NCI-H774 (cell line): ENCODE measurements at places on chromosomes 12 and 14.

DNA sequence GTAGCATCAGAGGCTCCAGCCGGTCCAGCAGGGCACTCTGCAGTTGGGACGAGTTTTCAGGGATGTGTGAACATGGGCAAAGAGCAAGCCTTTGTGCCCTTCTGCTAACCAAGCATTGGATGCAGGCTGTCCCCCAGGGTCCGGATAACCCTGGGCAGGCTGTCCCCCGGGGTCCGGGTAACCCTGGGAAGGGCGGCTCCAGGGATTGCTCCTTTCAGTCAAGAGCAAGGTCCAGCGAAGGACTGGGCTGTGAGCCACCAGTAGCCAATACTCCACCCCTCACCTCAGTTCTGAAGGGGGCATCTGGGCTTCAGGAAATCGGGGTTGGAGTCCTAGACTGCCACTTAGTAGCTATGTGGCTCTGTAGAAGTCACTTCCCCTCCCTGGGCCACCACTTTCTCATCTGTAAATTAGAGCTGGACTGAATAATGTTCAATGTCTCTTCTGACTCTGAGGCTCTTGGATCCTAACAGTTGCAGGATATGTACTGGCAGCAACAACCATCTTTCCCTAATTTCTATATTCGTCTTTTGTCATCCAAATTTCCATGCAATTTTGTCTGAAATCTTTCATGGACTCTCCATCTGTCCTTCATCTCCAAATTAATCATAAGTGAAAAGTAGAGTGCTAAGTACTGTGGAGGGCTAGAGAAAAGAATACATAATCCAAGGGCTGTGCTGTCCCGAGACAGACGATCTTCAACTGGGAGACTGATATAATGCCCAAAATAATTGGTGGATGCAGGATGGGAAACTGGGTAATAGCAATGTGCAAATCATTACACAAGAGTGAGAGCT lies 137.4 kb upstream of the NTF3 start:
- no peak for DNase-seq

DNA sequence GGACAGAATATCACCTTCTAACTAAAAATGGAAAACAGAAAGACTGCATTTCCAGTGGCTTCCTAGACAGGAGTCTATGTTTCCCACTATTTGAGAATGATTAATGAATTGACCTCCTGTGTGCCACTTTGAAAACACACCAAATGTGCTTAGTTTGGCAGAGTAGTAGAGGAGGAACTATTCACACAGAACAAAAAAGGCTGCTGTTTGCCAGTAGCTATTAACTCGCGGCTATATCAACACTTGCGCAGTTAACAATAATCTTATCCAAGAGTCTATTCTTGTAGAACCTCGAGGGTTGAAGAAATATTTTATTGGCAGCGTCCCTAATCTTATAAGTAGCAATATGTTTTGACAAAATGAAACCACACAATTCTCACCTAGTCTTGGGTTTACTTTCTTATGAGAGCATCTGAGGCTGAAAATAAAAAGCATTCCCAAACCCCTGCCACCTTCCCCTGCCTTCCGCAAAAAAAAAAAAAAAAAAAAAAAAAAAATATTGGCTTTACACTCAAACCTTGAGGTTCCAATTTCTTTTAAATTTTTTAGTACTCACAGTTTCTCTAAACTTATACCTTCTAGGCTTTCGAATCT lies 127.3 kb upstream of the FLRT2 start:
- peak; percentile 33 for DNase-seq

DNA sequence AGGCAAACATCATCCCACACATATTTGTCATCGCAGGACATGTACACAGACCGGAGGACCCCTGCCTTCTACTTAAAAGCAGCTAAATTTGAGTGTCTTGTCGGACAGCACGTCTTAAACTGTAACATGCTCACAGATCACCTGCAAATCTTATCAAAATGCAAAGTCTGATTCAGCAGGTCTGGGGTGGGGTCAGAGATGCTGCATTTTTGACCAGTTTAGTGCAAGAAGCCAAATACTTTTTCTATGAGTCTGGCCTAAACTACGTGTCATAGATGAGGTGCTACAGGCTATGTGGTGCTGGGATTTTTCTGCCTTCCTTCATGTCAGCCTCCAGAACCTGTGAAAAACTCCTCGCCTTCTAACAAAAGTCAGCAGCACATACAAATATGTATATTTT lies 178.8 kb upstream of the LHX5 start:
- no peak for DNase-seq

DNA sequence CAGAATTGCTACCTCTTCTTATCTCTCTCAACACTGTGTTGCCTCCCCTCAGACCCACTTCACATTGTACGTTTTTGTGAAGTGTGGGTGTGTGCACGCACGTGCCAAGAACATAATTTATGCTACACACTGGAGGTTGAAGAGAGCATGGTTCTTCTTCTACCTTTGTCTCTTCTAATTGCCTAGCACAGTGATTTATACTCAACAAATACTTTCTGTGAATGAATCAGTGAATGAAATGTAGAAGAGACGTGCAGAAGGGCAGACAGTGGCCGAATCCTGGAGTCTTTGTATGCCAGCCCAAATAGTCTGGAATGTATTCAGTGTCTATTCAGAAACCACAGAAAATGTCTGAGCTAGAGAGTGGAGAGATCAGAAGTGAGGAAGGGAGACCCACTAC lies 4.6 kb upstream of the SAMD4A start:
- DNase-seq = no peak

- no peak for DNase-seq
Observed at GRCh38 chr14:22003461-22003860, 329.8 kb upstream of the OR4E1 start.

DNA sequence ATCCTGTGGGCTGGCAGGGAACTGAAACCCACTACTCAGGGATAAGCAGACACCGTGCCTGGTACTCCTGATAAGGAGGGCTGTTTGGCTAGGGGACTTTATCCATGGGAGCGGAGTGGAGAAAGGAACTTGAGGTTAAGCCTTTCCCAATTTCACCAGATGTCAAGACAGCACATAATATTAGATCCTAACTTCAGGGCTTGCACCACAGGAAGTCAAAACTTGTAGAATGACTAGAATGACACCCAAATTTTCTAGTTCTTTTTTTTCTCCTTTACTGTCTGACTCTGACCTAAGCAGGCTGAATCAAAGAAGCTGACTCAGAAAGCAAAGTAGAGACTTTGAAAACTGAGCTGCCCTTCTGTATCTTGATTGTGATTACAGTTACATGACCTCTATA lies 7.1 kb upstream of the CGRRF1 start:
- DNase-seq = no peak

DNA sequence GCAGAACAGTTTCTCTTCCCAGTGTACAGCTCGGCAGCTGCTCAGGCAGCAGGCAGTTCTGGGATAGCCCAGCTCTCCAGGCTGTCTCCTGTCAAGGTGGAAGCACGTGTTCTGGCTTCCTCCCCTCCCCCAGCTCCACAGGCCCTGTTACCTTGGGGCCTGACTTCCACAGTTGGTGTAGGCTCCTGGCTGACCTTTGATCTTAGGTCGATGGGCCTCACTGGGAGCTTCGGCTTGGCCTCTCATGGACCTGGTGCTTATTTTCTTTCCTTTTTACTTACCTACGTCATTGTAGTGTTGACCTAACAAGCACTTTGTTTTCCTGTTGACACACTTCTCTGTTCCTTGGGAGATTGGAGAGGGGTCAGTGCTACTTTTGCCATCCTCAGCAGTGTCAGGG lies 17.0 kb downstream of the DLST start:
- DNase-seq = no peak

GRCh38 chr14:64947710-64948611 lies 5.4 kb upstream of the GPX2 start:
- DNase-seq = no peak

DNA sequence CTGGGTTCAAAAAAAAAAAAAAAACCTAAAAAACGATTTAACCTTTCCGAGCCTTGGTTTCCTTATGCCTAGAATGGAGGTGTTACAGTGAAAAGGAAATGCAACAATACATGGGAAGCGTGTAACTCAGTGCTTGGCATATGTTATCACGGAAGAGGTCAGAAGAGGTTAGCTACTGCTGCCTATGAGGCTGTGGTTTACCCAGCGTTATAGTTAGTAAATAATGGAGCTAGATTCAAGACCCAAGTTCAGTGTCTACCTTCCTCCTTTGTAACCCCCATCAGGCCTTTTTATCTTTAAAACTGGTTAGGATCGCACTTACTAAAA lies 839 bp downstream of the IFT43 start:
- DNase-seq = no peak

DNA sequence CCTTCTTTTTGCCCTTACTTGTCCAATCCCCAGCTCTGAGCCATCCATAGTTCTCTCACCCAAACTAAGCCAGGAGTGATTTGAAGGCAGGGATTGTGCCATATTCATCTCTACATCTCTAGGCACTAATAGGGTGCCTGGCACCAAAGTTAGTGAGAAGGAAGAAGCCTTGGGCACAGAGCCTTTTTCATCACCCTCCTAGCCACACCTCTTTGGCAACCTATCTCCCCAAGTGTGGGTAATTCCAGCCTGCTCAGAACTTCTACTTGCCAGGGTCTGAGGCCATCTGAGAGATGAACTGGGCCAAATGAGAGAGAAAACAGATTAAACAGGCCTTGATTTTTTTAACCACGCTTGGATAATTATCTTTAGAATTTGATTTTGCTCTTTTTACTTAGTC lies 61.3 kb downstream of the PHLDA1 start:
- no peak for DNase-seq

GRCh38 chr12:64672925-64673409 lies 62.7 kb downstream of the RASSF3 start:
- DNase-seq = peak; percentile 83

GRCh38 chr12:90921536-90921935 lies 33.4 kb downstream of the CCER1 start:
- DNase-seq = no peak

DNA sequence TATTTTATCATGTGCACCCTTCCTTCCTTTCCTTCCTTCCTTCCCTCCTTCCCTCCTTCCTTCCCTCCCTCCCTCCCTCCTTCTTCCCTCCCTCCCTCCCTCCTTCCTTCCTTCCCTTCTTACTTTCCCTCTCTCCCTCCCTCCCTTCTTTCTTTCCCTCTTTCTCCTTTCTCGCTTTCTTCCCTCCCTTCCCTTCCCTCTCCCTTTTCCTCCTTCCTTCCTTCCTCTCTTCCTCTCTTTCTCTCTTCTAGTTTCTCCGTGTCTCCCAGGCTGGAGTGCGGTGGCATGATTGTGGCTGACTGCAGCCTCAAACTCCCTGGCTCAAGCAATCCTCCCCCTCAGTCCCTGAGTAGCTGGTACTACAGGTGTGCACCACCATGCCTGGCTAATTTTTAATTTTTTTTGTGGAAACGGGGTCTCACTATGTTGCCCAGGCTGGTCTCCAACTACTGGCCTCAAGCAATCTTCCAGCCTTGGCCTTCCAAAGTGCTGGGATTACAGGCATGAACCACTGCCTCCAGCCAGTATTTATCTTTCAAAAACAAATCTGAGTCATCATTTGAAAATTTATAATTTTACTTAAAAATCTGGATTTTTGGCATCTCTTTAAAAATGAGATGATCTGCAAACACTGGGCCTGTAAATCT lies 7.8 kb downstream of the C1RL start:
- DNase-seq = no peak

DNA sequence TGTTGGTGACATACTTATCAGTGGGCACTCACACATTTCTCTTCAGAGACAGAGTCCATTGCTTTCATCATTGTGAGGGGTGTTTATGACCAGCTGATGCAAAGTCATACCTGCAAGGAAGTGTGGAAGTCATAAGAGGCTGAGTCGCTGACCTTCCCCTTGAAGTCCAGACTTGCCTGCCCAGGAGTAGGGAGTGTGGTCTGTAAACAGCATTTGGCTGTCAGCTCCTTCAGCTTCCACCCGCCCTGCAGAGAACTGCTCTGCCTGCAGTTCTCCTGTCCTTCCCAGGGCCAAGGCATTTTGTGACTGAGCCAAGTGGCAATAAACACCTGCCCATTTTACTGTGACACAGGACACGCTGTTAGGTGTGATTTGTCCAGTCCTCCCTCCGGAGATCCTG lies 801.3 kb downstream of the BCL11B start:
- no peak for DNase-seq

DNA sequence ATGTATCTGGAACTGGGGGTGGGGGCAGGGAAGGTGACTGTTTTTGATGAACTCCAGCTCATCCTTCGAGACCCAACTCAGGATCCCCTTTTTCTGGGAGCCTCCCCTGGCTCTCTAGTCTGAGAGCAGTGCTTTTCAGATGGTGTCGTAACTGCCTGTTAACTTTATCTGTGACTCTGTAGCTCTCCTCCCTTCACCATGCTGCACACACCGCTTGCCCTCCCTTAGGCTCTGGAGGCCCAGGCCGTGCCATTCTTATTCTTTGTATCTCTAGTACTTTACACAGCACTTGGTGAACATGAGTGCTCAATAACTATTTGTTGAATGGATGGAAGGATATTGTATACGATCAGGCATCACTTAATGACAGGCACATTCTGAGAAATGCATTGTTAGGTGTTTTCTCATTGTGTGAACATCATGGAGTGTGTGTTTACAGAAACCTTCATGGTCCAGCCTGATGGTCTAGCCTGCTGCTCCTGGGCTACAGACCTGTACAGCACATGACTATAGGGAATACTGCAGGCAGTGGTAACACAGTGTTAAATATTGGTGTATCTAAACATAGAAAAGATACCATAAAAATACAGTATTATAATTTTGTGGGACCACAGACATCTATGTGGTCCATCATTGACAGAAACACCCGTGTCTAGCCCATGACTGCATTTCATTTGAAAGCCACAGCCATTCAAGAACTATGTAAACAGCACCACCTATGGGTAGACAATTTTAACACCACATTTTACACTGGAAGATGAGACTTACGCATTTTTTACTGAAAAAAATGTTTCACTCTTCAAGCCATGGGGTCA lies 91.8 kb downstream of the EML1 start:
- DNase-seq = peak; percentile 17

GRCh38 chr14:88049266-88049665 lies 44.3 kb downstream of the GPR65 start:
- DNase-seq = no peak

DNA sequence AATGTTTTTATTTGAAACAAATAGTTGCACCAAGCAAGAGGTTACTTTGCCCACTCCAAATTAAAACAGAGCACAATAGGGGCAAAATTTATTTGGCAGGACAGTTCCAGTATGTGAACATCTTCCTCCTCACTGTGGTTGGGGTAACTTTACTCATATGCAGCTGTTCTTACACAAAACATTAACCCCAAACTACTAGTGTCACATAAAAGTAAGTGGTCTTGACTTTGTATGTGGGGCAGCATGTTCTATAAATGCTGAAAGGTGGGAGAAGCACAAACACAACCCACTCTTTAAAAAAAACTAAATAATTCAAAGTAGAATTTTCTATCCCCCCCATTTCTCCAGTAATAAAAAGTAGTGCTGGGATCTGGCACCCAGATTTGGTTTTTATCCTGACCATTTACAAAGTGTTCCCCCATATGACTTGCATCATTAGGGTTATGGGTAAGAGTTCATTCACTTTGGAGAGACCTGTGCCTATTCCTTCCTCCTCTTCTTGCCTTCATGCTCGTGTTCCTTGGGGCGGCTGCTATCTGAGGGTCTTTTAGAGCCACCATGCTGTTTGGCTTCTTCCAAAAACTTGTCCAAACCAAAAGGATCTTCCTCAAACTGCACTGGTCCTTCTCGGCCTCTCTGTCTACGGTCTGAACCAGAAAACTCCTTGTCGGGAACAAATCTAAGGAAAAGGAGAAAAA lies 9.9 kb downstream of the SLIRP start:
- DNase-seq = no peak

- no peak for DNase-seq
Observed at GRCh38 chr14:87575378-87575777, 417.6 kb downstream of the GALC start.
